ENCODE measurements at places on chromosomes 13 and 19.

- no peak for DNase-seq
Observed at GRCh38 chr13:98843482-98843877, 91.0 kb upstream of the SLC15A1 start.

DNA sequence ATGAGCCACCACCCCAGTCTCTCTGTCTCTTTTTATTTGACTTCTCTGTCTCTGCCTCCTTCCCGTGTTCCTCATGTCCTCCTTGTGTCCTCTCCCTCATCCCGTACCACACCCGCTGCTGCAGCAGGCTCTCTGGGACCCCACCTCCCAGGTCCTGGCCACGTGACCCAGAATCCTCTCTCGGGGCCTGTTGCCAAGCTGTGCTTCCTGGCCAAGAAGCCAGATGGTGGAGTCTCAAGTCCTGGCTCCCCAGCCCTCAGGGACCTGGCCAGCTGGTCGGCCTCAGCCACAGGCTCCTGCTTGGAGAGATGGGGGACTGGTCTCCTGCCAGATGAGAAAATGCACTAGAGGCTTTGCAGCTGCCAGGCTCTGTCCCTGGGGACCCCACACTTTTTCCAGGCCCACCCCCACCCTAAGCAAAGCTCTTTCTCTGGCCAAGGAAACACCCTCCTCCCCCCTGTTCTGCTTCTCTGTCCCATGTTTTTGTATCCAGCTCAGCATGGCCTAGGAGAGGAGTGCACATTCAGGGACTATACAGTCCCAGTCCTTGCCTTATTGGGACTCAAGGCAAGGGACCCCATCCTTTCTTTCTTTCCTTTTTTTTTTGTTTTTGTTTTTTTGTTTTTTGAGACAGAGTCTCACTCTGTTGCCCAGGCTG is 34.3 kb upstream of the SHKBP1 start:
- no peak for DNase-seq

DNA sequence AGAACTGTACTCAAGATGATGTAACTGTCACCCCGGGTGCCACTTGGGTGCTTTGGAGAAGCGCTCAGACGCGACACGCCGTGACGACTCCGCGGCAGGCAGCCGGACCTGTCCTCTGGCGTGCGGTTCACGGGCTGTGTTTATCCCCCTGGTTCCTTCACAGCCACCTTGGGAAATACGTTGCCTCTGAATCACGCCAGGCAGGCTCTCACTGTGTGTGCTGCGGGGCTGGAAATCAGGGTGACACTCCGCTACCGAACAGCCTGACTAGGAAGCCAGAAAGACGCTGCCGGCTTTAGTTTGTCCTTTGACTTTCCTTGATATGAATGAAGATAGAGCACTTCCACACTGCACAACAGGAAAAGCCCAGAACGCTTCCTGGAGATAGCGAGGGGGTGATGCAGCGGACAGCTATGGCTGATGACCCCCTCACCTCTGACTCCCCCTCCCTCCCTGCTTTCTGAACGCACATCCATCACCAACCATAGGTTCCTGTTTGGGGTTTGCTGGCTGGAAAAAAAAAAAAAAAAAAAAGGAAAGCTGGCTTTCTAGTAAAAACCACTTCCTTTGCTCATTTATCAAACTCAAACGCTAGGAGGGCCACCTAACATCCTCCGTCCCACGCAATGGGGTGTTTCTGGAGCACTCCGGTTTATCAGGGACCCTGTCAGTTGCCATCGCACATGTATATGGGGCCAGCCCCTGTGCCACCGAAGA is 3.7 kb upstream of the GP6 start:
- peak; percentile 86 for DNase-seq

- peak; percentile 76 for DNase-seq
Observed at GRCh38 chr19:49502866-49503581, 6.8 kb downstream of the RPS11 start.

- peak; percentile 59 for DNase-seq
Observed at GRCh38 chr19:41753159-41753558, 2.2 kb upstream of the CEACAM6 start.

DNA sequence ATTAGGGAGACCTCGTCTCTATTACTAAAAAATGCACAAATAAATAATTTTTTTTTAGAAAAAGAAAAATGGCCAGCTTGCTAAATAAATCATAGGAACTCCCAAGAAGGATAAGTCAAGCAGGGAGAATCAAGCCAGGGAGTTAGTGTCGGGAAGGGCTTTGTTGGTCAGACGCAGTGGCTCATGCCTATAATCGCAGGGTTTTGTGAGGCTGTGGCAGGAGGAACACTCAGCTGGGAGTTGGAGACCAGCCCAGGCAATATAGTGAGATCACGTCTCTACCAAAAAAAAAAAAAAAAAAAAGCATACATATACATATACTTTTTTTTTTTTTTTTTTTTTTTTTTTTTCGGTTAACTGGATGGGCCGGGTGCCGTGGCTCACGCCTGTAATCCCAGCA is 9.0 kb downstream of the NACC1 start:
- DNase-seq = no peak

GRCh38 chr13:24129914-24130774 is 30.4 kb upstream of the SPATA13 start:
- DNase-seq = peak; percentile 10

DNA sequence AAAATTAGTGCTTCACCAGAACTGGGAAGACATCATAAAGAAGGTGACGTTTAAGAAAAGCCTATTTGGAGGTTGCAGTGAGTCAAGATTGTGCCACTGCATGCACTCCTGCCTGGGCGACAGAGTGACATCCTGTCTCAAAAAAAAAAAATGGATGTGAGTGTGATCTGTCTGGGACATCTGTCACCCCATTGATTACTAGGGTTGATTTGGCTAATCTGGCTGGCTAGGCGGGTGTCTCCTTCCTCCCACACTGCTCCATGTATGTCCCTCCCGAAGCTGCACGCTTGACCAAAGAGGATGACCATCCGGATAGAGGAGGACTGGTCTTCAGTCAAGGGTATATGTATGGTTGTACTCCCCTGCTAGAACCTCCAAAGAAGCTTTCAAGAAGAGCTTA is 2.6 kb downstream of the GTF2F2 start:
- no peak for DNase-seq

- no peak for DNase-seq
Observed at GRCh38 chr19:4980067-4980466, 11.2 kb downstream of the KDM4B start.

- no peak for DNase-seq
Observed at GRCh38 chr19:44677019-44677811, 5.9 kb downstream of the CEACAM19 start.

DNA sequence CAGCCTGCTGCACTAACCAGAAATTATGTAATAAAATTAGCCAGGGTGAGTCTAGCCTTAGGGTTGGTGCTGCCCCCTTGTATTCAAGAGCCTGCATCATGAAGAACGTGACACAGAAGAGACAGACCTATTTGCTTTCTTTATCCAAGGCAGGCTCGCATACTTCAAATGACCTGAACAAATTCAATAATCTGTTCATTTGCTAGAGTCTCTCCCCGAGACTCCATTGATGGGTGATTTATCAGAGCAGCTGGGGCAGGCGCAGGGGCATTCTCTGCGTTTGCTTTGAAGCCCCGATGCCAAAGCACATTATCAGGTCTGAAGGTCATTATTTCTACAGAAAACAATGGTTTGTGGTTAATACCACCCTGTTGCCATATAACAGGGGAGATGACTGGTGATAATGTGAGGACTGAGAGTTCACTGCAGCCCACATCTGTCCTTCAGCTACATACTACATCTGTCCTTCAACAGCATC is 520.3 kb downstream of the DIAPH3 start:
- no peak for DNase-seq

GRCh38 chr13:26721251-26722121 is 39.1 kb downstream of the GPR12 start:
- peak; percentile 94 for DNase-seq

DNA sequence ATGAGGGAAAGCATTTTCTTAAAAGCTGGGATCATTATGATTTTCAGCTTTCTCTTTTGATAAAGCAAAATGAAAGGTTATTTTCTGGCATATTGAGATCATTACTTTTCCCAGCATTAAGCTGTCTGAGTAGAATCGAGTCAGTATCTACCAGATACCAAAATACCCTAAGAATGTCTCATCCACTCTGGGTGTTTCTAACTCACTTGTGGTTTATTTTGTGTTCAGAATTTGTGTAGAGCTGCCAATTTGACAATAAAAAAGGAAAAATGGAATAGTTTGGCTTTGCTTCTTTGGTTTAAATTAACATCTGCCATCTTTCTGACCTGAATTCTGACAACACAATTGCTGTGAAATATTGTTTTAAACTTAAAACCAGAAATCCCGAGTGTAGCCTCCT is 438.7 kb upstream of the ARGLU1 start:
- DNase-seq = no peak

- peak; percentile 72 for DNase-seq
Observed at GRCh38 chr13:102606537-102607309, 9.9 kb downstream of the TPP2 start.

DNA sequence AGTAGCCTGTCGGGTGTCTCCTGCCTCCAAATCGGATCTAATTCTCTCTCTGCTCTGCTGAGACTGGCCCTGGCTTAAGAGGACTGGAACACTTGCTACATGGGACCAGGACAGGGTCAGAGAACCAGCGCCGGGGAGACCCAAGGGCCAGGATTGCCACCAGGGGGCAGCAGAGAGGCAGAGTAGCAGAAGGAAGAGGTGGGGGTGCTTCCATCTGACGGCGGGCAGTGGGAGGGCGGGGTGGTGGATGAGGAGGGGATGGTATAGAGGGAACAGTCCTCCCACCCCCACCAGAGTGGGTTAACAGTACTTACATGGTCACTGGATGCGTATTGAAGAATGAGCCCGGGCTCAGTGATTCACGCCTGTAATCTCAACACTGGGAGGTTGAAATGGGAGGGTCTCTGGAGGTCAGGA is 11.9 kb downstream of the SELENOW start:
- DNase-seq = peak; percentile 85

GRCh38 chr13:76709851-76710250 is 176.4 kb downstream of the KCTD12 start:
- DNase-seq = no peak

GRCh38 chr13:78402708-78403400 is 200.5 kb downstream of the POU4F1 start:
- DNase-seq = peak; percentile 79
